ENCODE measurements at places on chromosomes 11 and 22.

DNA sequence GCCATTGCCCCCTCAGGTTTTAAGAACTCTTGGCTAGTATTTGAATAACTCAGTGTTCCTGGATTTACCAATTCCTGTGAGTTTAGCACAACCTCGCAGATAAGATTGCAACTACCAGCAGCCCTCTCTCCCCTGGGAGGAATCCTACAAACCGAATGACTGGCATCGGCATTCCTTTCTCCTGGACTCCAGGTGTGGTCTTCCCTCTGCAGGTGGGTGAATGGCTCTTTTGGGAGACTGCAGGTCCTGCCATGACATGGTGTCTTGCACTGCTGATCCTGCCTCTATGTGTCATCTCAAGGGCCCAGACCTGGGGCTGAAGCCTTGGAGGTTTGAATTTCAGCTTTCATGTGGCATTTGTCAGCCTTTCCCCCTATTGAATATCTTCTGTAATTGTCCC lies 105.6 kb downstream of the PKNOX2 start:
- DNase-seq: no peak

GRCh38 chr22:40363059-40363458 lies 7.3 kb upstream of the SGSM3 start:
- no peak for DNase-seq

DNA sequence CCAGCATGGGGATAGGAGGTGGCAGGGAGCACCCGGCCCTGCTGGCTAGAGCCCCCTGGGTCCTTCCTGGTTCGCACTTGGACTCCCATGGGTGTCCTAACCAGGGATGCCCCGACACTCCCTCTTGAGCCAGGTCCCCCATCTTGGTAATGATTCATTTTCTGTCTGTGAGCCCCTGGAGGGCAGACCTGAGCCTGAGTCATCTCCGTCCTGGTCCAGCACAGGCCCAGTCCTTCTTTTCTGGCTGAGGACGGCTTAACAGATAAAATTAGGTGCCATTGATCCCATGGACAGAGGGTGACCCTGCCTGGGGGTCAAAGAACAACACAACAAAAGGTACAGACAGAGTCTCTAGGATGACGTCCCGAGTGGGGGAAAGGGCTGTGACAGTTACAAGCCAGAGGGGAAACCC lies 3.5 kb downstream of the RHOD start:
- no peak for DNase-seq

DNA sequence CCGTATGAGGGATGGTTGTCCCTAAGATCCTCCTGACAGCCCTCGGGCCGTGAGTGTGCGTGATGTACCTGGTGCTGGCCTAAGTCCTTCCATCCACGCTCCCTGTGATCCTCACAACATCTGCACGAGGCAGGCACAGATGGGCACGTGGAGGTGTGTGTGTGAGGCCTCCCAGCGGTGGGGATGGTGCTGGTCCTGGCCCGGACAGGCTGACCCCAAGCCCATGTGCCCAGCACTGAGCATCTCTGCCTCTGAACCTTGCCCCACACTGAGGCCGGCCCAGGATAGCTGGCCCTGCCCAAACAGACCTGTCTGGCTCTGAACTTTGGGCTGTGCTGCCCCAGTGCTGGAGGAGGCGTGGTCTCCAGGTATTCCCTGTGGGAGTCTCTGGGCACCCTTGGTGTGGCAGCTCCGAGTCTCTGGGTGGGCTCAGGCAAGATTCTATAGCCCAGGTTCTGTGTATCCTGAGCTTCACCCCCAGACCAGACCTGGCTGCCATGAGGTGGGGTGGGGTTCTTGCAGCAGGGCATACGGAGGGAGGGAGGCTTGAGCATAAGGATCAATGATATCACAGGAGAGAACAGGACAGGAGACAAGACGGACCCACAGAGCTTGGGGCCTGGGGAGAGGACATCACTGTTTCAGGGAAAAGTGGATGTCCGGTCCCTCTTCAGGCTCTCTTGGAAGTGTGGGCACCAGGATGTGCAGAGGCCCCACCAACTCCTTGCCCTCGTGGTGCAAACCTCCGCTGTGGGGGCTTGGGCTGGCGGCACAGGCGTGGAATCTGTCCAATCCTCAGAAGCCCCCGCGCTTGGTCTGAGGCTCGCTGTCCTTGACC lies 881.8 kb downstream of the BRD1 start:
- no peak for DNase-seq

- DNase-seq: no peak
These were observed 298.4 kb upstream of the LUZP2 start for GRCh38 chr11:24198481-24198880.

GRCh38 chr22:19036229-19036522 lies 86.0 kb downstream of the DGCR2 start:
- no peak for DNase-seq

DNA sequence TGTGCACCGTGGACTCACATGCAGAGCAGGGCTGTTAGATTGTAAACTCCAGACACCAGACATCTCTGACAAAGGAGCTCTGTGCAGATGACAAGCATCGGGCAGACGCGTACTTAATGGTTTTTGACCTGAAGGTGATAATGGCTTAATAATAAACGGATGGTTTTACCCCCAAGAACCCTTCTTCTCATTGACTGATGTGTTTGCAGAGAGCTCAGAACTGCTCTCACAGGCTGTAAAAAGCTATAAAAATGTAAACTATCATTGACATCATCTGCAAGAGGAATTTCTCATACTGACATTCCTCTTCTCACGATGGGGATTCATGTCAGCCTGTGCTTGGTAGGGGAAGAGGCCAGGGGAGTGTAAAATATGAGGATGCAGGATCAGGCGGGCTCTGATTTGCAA lies 8.6 kb upstream of the ARHGAP8 start:
- DNase-seq: no peak

DNA sequence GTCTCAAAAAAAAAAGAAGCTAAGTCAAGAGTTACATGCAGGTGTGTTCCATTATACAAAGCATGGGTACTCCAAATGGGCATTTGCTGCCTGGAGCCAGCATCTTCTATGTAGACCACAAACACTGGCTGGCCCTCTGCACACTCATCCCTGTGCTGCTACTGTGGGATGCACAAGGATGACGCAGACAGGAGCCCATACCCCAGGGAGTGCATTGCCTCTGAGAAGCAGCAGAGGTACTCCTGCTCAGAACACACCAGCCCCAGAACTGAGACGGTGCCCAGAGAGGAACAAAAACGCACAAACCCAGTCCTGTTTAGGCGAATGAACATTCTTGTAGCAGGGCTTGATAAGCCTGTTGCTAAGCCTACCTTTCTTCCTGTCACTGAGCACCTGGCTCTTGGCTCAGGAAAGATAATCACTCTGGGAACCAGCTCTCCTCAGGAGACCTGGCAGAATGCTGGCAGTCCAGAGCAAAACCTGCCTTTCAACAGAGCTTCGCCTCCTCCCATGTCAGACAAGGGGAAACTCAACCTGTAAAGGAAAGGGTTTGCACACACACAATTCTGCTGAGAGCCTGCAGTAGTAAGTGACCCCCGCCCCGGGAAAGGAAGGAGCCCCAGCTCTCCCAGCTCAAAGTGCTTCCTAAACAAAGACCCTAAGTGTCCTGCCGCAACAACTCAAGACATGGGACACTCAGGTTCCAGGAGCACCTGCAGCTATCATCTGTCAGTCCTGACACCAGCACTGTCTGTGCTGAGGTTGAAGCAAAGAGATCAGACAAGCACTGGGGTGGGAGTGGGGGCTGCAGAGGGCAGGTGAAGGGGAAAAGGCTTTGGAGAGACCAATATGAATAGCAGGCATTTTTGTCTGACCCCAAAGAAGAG lies 145.7 kb downstream of the TENM4 start:
- no peak for DNase-seq

DNA sequence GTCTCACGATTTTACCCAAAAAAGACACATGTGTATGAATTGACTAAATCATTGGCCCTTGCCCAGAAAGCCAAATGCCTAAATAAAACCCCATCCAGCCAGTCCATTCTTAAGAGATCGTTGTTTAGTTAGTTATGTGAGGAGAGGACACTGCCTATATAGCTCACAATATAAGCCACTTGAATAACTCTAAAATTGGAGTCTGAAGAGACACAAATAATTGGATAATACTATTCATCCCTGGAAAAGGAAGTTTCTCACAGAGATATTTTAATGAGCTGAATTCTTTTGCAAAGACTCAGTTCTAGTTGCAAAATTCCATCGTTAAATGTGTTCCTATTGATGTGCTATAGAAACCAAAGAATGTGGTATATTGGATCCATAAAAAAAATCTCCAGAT lies 176.7 kb downstream of the SOX6 start:
- DNase-seq: no peak

DNA sequence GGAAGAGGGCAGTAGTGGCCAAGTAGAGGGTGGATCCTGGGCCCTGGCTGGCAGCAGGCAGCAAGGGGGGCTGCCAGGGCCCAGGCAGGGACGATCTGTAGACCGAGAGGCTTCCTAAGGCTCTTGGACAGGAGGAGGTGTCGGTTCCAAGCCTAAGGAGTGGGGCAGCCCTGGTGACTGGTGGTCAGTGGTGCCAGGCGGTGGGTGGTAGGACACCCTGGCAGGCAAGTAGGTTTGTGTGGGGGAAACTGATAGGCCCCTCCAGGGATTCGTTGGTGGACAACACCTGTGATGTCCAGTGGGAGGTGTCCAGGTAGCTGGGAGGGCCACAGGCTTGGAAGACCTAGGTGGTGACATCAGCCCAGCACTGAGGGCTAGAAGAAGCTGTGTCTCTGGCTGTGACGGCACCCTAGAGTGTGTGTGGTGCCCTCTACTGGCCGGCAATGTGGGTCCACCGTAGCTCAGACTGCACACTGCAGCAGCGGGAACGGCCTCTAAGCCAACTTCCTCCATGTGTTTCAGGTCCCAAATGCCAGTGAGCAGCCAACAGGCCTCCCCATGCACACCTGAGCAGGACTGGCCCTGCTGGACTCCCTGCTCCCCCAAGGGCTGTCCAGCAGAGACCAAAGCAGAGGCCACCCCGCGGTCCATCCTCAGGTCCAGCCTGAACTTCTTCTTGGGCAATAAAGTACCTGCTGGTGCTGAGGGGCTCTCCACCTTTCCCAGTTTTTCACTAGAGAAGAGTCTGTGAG lies 9.4 kb upstream of the SAMM50 start:
- peak; percentile 43 for DNase-seq

DNA sequence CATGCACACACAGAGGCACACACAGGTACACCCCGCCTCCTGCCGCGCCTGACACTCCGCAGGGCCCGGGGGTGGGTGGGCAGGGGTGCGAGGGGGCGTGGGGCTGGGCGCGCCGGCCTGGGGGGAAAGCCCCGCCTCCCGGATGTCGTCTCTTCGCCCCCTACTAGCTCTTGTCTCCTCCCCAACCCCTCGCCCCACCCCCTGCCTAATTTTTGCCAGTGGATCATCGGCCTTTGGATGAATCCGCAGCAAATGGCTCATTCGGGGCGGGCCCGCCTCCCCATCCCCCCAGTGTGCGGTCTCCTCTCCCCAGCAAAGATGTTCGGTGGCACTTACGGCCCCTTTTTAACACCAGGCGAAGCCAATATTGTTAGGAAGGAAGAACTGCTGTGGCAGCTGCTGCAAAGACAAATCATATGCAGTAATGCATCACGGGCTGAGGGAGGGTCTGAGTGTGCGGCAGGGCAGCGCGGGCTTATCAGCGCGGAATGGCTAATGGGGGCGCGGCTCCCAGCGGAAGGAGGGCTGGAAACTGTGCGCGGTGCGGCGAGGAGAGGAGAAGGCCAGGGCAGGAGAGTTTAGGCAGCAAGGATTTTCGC lies 13.4 kb upstream of the NECTIN1 start:
- no peak for DNase-seq

DNA sequence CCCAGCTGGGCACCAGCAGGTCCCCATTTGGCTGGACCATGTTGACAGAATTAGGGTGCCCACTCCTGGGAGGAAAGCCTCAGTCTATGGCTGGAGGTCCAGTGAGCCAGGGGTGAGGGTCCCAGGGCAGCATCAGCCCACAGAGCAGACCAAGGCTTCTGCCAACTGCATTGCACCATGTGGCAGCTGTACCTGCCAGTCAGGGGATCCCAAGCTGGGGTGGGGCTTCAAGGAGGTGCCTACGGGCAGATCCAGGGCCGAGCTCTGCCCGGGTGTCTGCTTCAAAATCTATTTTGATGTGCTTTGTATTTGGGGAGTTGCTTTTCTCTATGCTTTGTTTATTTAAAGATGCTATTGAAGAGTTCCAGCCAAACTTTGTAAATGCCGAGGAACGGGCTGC lies 10.4 kb downstream of the GP1BB start:
- no peak for DNase-seq

DNA sequence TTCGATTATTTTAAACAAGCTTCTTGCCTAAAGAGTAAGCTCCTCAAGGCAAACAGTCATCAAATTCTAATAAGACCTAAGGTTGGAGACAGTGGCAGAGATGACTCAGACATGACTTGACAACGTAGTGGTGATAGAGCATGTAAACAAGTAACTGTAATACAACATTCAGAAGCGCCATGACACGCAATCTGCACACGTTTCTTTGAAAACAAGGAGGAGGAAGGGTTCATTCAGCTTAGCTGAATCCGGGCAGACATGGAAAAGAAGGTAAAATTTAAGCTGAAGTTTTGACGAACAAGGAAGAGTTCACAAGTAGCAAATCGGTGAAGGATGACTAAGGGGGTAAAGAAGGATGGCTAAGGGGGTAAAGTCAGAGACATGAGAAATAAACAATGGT lies 152.4 kb upstream of the ZC3H12C start:
- DNase-seq: no peak

DNA sequence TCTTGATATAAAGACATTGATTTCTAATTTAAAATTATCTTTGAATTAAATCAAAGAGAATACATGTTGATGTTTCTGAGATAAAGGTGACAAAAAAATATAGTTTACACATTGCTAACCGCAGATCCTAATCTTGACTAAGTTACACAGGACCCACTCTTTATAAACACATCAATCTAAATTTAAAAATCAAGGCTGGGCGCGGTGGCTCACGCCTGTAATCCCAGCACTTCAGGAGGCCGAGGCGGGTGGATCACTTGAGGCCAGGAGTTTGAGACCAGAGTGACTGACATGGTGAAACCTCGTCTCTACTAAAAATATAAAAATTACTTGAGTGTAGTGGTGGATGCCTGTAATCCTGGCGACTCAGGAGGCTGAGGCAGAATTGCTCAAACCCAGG lies 1.9 kb downstream of the ARFGAP3 start:
- no peak for DNase-seq

- no peak for DNase-seq
These were observed 8.8 kb downstream of the HOATZ start for GRCh38 chr11:111523343-111523742.

DNA sequence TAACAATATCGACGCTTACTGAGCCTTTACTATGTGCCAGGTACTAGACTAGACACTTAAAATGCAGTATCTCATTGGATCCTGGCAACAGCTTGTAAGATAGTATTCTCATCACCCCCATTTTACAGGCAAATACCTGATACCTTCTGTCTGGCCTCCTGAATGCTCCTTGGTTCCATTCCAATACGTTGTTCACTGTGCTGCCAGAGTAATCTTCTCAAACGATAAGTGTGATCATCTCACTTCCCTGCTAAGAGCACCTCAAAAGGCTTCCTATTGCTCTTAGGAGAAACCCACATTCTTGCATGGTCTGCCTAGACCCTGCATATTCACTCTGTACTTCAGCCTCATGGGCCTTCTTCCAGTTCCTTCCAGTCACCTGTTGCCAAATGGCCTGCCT lies 1.3 kb upstream of the NRIP3 start:
- DNase-seq: no peak

All from stimulated activated CD4-positive, alpha-beta T cell treated with anti-CD3 and anti-CD28 coated beads, Interleukin-1b, Interleukin-23, amount 100 ng/mL, for 1 hour (primary cell).